ENCODE measurements at places on chromosomes 4 and X.

DNA sequence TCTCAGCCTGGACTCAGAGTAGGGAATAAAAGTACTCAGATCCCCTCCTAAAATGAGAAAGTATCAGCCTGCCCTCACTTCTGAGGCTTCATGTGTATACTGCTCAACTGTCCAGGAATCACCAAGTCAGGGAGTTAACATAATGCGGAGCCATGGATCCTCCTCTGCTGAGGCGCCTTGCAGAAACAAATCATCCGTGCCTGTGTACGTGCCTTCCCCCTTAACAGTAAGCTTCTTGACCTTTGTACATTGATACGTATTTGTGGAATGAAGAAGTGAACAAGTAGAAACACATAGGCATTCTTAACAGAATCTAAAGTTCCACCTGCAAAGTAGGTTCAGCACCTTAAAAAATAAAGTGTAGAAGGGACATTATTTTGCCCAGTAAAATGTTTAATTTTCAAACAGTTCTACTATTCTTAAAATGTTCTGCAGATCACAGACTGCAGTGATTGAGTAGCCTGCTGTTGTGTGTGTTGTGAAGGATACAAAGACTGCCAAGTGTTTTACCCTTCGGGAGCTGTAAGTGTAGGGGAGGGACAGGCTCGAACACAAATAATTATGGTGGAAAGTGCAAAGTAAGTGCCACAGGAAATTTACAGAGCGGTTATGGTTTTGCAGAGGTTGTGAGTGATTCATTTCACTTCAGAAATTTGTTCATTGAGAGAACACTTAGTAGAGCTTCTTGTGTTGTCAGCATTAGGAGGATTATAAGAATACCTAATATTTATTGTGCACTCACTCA lies 61.9 kb downstream of the ARHGAP10 start:
- DNase-seq = no peak

GRCh38 chr4:105934386-105934785 lies 39.1 kb downstream of the NPNT start:
- no peak for DNase-seq

DNA sequence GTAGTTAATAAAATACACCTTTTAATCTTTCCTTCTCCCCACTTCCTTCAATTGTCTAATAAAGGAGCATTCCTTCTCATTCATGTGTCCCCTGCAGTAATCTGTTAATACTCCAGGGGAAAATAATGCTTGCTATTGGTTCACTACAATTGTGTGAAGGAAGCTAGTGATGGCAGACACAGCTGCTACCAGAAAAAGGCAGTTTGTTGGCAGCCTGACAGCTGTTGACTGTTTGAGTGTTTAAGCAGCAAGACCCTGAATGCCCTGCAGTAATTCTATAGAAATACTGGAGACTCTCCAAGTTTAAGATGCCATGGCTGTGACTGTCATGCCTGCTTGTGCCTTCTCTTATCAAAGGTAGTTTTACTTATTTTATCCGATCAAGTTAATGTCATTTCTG lies 359.5 kb downstream of the C4orf33 start:
- no peak for DNase-seq

DNA sequence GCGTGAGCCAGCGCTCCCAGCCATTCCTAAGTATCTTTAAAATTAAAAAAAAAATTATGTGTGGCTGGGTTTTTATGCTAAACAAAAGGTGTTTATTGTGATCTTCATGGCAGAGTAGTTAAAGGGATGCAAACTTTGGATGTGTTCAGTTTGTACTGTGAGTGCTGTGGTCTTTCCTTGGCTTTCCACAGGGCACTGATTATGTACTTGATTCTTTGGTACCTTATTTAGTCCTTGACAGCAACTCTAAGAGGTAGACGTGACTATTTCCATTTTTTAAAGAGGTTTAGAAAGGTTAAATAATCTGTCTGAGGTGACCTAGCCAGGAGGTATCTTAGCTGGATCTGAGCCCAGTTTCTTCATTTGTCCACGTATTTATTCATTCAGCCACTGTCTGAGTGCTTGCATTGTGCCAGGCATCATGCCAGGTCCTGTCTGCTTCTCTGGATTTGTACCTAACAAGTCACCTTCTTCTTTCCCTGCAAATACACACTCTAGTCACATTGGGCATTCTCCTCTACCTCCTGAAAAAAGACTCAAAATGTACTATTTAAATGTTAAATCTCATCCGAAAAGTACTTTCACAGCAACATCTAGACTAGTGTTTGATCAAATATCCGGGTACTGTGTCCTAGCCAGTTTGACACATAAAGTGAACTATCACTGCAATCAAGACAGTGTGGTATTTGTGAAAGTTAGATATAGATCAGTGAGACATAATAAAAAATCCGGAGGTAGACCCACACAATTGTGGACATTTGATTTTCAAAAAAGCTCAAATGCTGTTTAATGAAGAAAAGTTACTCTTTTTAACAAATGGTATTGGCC lies 31.5 kb downstream of the WWC2 start:
- no peak for DNase-seq

DNA sequence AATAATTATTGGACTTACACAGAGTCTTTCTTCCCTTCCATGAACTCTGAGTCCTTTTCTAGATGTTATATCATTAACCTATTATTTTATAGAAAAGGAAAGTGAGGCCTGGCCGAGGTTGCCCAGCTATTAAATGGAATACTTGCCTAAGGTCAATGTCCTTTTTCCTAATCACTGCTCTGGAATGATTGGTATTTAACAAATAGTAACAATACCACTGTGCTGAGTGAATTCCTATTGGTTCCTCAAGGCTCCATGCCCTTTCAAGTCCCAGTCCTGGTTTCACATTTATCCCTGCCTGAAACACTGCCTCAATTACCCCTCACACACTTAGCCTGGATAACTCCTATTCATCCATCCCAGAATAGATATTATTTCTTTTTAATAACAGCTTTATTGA lies 6.2 kb downstream of the TCEAL9 start:
- no peak for DNase-seq

GRCh38 chr4:88737307-88737941 lies 39.8 kb upstream of the NAP1L5 start:
- DNase-seq = no peak

- DNase-seq = no peak
Observed at GRCh38 chr4:138510053-138510452, 267.9 kb upstream of the SLC7A11 start.

GRCh38 chrX:41956027-41956426 lies 32.7 kb upstream of the CASK start:
- no peak for DNase-seq

GRCh38 chr4:170114636-170115035 lies 24.9 kb upstream of the AADAT start:
- no peak for DNase-seq

DNA sequence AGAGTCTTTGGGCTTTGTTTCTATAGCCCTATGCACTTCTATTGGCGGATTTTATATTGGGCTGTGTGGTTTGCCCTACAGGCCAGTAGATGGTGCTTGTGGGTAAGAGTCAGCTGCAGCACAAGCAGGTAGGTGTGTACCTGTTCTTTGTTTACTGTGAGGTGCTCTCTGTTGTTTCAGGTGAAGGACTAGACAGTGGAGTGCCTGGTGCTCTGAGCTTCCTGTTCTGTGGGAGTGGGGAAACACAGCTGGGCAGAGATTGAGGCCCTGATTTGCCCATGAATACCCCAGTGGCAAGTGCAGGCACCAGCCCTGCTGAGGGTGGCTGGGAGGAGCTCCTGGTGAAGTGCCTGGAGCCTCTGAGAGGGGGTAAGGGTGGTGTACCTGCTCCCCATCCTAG lies 26.3 kb upstream of the UCP1 start:
- no peak for DNase-seq

DNA sequence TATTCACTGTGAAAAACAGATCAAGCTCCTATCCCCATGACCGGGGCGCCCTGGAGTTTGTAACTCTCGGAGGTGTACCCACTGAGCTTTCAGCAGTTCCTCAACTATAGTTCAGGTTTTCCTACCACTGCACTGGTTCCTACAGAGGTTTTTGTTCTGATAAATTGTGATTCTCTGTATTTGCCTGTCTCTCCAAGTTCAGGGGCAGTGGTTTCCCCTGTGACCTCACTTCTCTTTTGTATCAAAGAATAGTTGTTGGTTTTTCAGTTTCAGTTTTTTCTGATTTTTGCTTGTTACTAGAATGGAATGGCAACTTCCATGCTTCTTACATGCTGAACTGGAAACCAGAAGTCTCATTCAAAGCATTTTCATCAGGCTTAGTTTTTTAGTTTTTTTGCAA lies 56.8 kb upstream of the PLS3 start:
- DNase-seq = no peak

- DNase-seq = no peak
Observed at GRCh38 chrX:13759152-13759718, 24.7 kb downstream of the OFD1 start.

DNA sequence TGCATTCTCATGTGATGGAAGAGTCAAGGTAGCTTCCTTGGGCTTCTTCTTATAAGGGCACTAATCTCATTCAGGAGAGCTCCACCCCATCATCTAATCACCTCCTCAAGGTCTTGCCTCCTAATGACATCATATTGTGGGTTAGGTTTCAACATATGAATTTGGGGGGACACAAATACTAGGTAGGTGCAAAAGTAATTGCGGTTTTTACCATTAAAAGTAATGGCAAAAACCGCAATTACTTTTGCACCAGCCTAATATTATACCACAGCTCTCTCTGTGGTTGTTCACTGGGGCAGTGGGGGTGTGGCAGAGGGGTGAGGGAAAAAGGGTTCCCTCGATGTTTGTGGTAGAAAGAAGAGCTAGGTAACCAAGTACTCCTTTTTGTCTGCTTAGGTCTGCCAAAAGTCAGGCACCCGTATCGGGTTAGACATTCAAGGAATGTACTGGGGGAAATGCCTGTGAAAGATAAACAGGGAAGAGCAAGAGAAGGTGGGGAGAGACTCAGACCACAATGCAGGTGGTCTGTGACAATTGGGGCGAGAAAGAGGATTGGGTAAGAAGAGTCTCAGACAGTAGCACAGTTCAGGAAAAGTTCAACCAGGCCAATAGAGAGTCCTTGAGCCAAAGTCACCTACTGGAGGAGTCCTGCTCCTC lies 78.9 kb upstream of the MTM1 start:
- no peak for DNase-seq

GRCh38 chrX:122026665-122027064 lies 979.3 kb downstream of the GLUD2 start:
- DNase-seq = no peak

DNA sequence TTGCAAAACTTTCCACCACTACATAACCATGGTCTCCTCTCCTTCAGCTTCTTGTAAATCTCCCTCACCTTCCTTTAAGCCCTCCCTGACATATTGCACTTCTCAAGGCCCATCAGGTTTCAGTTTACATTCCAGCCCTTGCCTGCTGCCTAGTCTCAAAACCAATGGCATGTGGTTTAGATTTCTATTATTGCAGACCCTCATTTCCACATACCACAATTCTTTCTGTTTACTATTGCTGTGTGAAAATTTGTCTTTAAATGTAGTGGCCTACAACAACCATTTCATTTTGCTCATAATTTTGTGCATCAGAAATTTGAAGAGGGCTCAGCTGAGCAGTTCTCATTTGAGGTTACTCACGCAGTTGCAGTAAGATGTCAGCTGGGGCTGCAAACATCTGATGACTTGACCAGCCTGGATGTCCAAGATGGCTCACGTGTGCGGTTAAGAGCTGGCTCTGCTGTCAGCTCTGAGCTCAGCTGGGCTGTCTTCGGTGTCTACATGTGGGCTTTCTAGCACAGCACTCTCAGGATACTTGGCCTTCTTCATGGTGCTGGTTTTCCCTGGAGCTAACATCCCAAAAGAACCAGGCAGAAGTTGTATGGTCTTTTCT lies 29.9 kb upstream of the SOD3 start:
- DNase-seq = no peak

DNA sequence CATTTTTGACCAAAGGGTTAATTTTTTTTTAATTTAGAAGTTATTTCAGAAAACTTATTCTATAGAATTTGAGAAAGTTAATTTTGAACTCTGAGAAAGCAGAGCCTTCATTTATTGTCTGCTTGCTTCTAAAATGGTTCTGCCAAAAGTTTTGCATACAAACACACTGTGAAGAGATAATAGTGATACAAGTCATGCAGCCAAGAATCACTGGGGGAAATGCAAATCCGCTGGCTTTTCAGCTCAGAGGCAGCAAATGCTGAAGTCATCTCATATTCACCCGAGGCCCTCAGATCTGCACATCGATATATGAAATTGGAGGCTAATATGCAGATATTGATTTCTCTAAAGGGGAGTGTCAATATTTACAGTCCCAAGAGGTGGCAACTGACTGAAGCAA lies 186.2 kb downstream of the KIT start:
- no peak for DNase-seq

DNA sequence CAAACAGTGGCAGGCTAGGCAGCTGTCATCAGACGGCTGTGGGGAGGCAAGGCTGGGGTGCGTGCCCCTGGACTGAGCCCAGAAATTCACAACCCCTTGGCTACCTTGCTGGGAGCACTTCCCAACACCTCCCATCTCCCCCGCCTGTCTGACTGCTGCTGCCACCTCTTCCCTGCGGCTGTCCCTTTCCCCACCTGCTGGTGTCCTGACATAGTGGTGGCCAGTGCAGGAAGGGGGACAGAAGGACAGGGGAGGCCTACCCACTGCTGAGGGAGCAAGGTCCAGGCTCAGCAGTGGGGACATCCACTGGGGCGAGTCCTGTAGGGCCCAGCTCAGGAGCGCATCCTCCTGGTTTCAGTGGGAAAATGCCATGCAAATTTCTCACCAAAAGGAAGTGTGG lies 3.4 kb downstream of the ABCD1 start:
- no peak for DNase-seq

DNA sequence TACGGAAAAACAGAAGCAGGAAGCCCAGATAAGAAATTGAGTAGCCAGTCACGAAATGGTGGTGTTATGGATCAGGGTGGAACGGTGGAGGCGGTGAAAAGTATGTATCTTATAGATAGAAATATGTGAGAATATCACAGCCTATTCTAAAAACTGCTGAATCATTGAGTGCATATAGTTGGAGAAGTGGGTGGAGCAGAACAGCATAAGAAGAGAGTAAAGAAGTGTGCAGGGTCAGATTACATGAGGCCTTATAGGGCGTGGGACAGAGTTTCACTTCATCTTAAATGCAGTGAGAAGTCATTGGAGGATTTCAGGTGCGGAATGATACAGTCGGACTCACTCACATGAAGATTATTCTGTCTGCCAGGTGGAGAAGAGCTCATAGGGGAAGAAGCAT lies 293.1 kb downstream of the TRIML1 start:
- DNase-seq = no peak

- DNase-seq = no peak
Observed at GRCh38 chrX:153387345-153387744, 13.8 kb downstream of the PNMA6E start.

DNA sequence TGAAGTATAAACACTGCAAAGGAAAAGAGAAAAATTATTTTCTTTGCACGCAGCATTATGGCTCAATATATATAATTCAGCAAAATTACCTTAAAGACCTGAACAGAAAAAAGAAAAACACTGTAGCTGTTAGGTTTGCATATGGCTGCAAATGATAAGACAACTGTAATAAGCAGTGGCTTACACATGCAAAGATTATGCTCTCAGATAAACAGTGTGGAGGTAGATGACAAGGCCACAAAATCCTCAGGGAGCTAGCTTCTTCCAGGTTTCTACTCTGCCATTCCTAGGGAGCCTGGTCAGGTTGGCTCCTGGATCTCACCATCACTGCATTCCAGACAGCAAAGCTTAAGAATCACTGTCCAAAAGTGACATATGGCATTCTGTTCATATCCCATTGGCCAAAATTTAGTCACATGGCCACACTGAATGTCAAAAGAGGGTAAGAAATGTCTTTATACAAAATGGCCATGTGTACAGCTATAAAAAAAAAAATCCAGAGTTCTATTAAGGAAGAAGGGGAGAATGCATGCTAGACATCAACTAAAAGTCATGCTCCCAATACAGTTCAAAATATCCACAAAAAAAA lies 195.2 kb upstream of the SLC7A11 start:
- no peak for DNase-seq

GRCh38 chrX:117743469-117744251 lies 372.9 kb downstream of the KLHL13 start:
- no peak for DNase-seq
